ENCODE measurements at places on chromosomes 7 and 10.

DNA sequence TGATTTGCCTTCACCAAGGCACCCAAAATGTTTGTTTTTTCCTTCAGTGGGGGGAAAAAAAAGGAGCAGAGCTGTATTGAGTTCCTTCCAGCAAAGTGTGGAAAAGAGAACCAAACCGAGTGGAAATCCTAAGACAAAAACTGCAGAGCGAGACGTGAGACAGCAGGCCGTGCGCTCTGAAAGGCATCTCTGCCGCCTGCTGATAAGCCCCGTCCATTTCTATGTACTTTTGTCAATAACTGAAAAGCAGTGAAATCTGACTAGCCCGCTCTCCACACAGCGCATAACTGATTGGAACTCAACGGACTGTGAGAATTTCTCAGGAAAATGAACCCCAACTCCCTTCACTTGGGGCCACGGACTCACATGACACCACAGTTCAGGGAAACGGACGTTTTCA is 83.2 kb downstream of the COBL start:
- DNase-seq: no peak

GRCh38 chr10:70560511-70560941 is 42.0 kb downstream of the PRF1 start:
- DNase-seq: no peak

DNA sequence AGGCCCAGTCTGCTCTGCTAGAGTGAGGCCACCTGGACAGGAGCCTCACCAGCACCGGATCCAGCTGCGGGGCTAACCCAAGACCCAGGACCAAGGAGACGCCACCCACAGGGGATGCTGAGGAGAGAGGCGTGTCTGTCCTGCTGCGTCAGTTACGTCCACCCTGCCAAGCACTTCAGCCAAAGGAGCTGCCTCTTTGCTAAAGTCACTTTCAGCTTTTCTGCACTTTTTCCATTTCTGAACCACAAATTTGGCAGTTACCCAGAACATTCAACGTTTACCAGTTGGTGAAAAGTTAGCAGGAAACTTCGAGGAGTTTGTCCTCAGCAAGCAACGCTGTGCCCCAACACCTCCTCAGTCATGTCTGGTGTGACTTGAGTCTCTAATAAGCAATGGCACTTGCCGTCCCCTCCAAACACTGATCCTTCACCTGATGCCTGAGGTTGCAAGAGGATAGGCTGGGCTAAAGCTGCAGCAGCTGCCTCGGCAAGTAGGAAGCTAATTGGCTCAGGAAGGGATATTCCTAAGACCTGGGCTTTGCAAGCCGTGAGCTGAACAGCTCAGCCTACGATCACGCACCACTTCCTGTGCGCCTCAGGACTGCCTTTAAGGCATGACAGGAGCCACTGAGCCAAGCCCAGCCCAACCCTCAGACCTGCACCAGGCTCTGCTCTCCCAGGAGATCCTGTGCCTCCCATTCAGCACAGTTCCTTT is 40.1 kb downstream of the KCNH2 start:
- DNase-seq: no peak

DNA sequence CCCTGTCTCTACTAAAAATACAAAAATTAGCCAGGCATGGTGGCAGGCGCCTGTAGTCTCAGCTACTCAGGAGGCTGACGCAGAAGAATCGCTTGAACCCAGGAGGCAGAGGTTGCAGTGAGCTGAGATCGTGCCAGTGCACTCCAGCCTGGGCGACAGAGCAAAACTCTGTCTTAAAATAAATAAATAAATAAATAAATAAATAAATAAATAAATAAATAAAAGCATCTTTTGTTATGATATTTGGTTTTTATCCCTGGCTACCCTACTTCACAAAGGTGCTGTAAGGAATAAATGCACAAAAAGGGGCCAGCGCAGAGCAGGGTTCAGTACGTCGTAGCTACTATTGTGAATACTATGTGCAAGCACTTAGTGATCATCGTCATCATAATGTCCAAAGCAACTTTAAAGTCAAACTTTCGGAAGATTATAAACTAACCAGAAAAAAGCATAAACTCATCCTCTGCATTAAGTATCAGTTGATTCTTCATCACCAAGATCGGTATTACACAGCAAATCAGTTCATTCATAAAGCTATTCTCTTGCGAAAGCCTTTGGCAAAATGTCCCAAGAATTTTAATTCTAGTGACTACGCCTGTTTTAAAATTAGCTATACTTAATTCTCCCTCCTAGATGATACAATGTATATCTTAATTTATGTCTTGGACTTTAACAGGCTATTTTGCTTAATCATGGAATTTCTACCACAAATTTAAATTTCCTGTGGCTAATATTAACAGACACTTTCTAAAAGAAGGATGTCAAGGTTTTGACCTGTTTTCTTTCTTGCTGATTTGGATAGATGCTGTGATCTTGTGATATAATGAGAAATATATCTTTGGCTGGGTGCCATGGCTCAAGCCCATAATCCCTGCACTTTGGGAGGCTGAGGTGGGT is 7.6 kb upstream of the NFE2L3 start:
- no peak for DNase-seq

DNA sequence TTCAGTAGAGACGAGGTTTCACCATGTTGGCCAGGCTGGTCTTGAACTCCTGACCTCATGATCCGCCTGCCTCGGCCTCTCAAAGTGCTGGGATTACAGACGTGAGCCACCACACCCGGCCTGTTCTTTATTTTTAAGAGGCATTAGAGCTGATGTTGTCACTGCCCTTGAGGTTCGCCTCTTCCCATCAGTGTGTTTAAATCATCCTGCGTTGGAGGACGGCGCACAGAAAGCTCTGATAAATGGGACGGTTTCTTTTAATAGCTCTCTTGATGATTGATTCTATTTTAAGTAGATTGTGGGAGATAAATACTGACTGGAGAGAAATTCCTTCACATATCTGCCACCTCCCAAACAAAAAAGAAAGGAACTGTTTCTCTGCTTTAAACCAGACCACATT is 29.0 kb downstream of the UPP1 start:
- no peak for DNase-seq

GRCh38 chr10:23171232-23171876 is 20.8 kb upstream of the PTF1A start:
- DNase-seq: no peak

GRCh38 chr7:112137141-112138101 is 68.8 kb downstream of the DOCK4 start:
- no peak for DNase-seq

DNA sequence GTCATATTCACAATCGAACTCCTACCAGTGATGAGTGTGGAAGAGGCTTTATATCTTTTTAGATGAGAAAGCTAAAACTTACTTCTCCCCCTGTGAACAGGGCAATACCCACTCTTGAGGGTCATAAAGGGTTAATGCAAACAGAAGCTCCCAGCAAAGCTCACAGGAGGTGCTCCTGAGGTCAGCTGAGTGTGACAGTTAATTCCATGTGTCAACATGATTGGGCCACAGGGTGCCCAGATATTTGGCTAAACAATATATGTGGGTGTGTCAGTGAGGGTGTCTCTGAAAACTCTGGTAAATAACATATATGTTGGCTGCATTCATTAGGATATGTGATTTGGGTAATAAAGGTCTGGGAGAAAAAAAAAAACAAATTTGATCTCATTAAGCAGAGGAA is 86.0 kb downstream of the HIP1 start:
- DNase-seq: no peak

GRCh38 chr7:129188372-129188891 is at the start of gene SMO:
Gene SMO, plus strand, starts transcription at chr7:129188633. Its CDS starts 519 bp downstream, at chr7:129189152.
- no peak for DNase-seq

- no peak for DNase-seq
Measured at GRCh38 chr10:102627291-102627735, 17.0 kb upstream of the TRIM8 start.

GRCh38 chr10:118173296-118173695 is 126.6 kb upstream of the RAB11FIP2 start:
- DNase-seq: peak; percentile 67

- no peak for DNase-seq
Measured at GRCh38 chr7:107854454-107854853, 36.5 kb upstream of the DLD start.

- DNase-seq: no peak
Measured at GRCh38 chr7:110522061-110522760, 568.7 kb upstream of the LRRN3 start.

GRCh38 chr7:109641445-109641844 is 1071.8 kb downstream of the DNAJB9 start:
- DNase-seq: no peak

- DNase-seq: no peak
Measured at GRCh38 chr7:88910516-88910915, 115.0 kb upstream of the TEX47 start.

GRCh38 chr10:116891208-116891607 is 41.9 kb downstream of the ENO4 start:
- no peak for DNase-seq

DNA sequence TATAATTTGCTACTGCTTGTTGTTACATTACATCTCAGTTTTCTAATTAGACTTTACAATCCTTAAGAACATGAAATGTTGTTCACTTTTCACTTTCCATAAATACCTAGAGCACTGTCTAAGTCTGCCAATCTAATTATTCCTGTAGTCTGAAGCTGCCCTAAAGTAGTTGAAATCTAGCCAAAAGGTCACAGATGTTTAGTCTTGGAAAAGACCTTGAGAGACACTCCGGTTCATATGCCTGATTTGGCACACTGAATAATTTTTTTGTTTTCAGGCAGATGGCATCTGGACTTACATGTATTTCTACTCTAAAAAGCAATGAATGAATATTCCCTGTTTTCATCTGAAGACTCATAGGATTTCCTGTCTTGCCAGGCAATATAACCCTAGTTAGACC is 359.1 kb downstream of the ANKRD7 start:
- DNase-seq: no peak

DNA sequence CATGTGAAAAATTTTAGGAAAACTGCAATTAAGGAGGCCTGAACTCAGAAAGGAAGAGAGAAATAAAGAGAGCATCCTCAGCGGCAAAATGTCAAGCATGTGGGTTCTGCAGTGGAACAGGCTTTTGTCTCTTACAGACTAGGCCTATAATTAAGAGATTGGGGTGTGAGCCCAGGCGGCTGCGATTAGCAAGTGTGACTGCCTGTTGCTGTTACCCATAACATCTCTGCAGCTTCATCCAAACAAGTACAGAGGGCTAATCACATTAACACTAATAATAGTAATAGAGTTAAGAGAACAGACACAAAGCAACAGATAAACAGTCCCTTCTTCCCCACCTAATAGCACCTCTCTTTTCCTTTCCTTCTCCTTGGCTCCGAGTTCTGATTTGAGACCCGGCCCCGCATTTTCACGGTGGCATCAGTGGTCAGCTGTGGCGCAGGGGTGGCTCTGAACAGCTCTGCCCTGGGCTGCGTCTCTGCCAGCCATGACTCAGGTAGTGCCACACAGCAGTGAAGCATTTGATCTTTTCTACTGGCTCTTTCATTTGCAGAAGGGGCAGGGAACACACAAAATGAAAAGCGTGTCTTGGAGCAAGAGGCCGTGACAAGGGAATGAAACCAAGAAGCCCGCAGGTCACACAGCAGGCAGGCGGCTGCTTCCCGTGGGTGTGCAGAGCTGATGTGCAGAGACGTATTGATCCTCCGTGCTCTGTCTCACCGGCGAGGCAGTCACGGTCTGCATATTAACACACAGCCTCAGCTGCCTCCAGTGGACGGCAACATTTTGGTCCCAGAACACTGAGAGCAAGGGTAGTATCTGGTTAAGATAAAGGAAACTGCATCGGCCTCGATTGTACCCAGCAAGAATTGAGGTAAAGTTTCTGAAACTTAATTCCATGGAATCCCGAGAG is 103.1 kb downstream of the KLF6 start:
- no peak for DNase-seq

GRCh38 chr10:67802767-67803538 is 35.0 kb downstream of the DNAJC12 start:
- no peak for DNase-seq

DNA sequence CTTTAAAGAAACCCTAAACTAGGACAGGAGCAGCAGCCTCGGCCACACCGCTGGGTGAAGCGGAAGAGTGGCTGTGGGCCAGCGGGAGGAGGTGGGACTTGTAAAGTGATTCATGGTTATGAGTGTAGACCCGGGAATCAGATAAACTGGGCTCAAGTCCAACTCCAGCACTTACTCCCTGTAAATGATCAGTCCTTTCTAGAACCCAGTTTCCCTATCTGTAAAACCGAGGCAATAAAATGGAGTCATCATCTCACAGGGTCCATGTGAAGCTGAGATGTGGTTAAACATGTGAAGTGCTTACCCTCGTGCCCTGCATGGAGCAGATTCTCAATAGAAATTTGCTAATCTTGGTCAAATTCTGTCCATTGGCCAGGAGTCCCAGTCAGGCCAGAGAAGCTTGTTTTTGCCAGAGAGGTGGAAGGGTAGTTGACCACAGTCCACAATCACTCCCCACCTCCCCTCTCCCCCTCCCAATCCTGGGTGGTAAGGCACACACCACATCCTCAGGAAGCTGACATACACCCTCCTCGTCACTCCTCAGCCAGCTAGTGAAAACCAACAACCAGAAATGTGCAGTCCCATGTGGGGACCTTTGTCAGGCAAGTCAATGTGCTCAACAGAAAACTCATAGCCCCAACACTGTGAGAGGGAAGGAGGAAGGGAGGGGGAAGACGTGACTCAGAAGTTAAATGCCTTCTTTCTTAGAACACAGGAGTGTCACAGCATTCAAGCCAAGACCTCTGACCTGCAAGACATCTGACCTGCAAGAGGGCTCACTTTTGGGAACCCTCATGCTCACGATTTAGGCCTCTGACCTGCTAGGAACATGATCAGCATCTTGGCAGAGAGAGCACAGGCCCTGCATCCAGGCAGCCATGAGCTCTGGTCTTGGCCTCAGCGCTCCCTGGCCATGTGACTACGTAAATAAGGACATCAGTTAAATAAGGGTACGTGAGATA is 145.1 kb downstream of the PLXNA4 start:
- peak; percentile 52 for DNase-seq

GRCh38 chr7:40746841-40747556 is 612.2 kb downstream of the SUGCT start:
- DNase-seq: peak; percentile 13

DNA sequence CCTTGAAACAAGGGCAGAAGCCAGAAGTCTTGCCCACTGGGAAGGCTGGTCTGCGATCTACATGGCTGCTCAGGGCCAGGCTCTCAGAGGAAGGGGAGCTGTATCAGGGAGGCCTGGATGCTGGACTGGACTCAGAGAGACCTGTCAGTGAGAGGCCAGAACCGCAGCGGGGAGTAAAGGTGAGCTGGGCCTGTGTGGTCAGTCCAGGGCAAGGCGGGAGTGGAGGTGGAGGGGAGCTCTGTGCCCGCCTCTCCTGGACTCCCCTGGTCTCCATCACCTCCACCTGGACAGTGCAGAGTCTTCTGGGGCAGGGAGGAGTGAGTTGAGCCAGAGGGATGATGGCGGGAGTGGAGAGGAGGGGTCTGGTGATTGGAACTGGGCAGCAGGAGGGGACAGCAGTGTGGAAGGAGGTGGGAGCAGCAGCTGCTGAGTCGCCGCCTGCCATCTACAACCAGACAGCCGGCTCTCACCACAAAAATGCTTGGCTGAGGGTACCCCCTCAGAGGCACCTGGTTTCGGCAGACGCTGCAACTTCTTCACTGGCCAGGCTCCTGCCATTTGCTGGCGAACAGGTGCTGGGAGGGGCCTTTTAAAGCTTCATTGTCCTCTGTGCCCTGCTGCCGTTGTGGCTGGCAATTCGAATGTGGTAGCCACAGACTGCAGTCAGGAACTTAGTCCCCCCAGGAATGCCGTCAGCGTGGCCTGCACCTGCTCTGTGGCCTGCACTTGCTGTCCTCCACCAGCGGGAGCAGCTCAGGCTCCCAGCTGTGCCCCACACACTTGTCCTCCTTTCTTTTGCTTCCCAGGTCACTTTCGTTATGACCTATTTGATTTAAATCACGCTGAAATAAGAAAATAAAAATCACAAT is 3.5 kb downstream of the RASSF4 start:
- no peak for DNase-seq
